ENCODE measurements at places on chromosomes 5 and 9.

- no peak for DNase-seq
Measured at GRCh38 chr5:179954434-179954833, 46.7 kb upstream of the TBC1D9B start.

GRCh38 chr5:350355-350754 is 28.8 kb downstream of the AHRR start:
- no peak for DNase-seq

GRCh38 chr9:133323211-133323610 is 12.8 kb downstream of the SURF6 start:
- DNase-seq = no peak

DNA sequence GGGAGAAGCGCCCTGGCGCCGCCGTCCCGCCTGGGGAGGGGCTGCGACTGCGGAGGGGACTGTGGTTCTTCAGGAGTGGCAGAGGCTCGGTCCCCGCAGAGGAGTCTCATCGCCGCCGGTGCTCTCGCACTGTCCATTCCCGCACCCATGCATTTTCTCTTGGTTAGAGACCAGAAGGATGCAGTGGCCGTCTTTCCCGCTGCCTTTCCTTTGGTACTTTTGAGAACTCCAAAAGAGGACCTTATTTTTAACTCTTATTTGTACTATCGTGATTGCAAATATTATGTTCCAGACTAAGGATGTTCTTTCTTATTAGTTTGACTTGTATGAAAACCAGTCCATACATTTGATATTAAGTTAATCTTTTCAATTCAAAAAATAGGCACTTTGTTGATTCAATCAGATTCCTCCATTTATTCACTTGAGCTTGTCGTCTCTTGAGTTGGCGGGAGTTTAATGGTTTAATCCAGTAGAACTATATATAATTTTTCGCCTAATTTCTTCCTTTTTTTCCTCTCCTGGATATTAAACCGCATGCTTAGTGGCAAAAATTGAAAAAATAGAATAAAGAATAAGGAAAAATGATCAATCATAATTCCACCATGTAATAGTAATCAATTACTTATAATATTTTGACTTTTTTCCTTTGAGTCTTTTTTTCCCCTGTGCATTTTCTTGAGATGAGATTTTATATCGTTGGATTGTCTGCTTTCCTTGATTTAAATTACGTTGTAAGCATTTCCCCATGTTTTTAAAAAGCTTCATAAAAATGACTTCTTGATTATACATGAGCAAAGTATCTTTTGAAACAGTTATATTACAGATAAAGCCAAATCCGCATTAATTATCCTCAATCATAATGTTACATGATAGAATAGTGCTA is 861 bp downstream of the ZFYVE16 start:
- DNase-seq = no peak

DNA sequence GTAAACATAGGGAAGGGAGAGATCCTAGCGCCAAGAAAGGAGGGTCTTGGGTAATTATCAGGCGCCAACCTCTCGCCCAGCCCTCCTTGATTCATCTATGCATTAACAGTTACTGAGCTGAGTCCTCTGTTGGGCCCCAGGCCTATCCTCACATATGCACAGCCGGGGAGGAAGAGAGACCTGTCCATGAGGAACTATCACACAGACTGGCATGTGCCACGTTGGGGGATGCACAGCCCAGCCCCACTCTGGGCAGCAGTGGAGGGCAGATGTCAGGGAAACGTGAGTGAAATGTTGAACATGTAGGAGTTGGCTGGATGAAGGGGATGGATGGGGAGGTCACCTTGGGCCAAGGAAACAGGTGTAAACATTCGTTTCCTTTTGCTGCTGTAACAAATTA is 18.8 kb upstream of the ENHO start:
- DNase-seq = no peak

GRCh38 chr9:129383019-129383560 is 205.0 kb upstream of the IER5L start:
- DNase-seq = peak; percentile 91

GRCh38 chr9:78856781-78857180 is 559.9 kb downstream of the PSAT1 start:
- no peak for DNase-seq

DNA sequence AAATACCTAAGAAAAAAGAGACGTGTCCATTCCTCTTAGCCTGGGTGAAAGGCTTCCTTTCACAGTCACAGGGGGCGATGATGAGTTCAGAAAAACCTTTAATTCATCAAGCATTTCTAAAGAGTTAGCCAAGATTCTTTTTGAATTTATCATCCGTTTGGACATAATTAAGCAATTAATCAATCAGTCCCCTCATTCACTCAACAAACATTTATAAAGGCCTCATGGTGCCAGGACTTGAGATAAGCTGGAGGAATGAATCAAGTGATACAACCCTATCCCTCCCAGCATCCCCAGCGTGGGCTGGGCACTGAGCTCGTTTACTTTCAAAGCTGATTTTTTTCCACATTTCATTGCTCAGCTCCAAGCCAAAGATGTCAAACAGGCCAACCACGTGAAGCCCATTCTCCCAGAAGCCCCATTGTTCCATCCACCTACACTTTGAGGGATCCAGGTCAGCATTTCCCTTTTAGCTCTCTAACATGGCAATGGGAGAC is 140.5 kb downstream of the SLIT3 start:
- no peak for DNase-seq

GRCh38 chr5:96651047-96651446 is 11.1 kb upstream of the CAST start:
- DNase-seq = no peak

- no peak for DNase-seq
Measured at GRCh38 chr9:134770972-134771971, 109.3 kb upstream of the FCN2 start.

GRCh38 chr5:178436326-178436940 is 153.8 kb downstream of the COL23A1 start:
- no peak for DNase-seq

DNA sequence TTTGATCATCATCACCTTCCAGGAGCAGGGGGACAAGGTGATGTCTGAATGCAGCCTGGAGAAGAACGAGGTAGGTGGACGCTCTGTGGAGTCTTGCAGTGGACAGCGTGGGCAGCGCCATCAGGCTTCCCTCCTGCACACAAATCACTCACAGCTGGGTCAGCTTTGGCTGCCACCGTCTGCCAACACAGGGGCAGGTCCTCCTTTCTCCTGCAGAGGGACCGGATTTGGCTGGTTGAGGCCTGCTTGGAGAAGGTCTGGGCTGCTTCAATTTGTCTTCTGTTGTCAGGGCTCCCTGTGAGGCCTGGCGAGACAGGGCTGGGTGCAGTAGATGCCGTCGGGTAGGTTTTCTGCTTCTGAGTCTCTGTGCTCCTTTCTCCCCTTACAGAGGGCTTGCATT is 180.6 kb downstream of the CACNA1B start:
- no peak for DNase-seq

- no peak for DNase-seq
Measured at GRCh38 chr5:30957591-30957990, 235.9 kb upstream of the CDH6 start.

Measured in LNCaP clone FGC (cell line).